Activated CD4-positive, CD25-positive, alpha-beta regulatory T cell (primary cell): ENCODE measurements at places on chromosomes 7 and 10.

DNA sequence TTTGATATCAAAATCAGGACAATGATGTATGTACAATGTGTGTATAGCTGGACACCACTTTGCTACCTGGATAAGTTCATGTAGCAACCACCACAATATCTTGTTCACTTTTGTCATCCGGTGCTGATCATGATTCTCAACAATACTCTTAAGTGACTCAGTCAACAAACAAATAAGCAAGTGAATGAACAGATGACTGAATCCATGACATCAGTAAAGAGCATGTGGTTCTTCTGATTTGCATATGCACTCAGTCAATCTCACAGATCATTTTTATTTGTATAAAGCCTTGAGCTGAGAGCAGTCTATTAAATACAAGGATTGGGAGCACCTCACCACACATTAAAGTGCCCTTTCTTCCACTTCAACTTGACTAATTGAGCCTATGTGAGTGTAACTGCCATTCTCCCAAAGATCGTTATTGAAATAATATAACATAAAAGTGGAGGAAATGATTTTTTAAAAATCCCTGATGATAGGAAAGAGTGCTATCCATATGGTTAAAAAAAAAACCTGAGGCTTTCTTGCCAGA lies 69.5 kb downstream of the NPSR1 start:
- no peak for DNase-seq

DNA sequence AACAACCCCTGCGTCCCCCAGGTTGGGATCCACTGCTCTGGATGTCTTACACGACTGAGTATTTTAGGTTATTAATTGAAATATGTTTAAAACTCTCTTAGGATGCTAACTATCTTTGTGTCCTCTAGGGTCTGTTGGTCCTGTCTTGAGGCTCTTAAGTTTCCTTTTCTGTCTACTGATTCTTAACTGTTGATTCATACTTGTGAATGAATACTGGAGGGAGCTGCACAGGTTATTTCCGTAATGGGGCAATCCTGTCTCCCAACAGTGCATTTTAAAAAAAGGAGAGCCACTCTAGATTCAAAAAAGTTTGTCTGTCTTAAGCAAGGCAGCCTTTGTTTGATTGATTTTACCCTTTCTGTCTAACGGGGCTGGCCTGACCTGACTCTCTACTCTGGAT lies 237.6 kb upstream of the POM121L12 start:
- no peak for DNase-seq

DNA sequence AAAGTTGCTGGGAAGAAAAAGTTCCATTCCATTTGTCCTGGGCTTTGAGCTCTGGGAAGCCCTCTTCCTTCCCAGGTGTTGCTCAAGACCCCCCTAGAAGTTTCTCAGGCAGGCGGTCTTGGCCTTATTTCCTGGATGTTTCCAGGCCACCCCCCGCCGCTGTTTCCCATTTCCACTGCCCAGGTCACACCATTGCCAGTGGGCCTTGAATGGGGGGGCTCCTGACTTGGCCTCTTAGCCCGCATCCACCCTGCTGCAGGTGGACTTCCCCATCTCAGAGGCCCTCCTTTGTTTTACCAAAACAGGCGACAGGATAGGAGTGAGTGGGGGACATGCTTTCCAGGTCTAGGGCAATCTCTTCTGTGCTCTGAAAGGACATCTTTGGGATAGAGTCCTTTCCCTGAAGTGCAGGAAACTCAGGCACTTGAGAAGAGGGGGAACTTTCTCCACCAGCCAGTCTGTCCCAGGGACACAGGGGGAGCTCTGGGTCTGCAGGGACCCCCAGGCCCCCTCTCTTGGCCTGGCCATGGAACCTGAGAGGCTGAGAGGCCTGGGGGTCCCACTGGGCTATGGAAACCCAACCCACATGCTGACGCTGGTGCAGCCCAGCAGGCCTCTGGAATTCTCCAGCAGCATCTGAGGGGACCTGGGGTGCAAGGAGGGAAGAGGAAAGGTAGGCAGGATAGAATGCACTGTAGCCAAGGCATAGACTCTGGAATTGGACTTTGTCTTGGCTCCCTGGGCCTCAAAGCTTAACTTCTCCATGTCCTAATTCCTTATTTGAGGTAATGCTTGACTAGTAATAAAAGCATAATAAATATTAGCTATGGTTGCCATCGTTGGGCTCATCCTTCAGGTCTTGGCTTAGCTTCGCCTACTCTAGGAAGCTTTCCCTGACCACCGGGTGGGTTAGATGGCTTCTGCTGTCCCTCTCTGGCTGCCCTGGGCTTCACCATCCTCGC lies 17.6 kb downstream of the NEURL1 start:
- DNase-seq: no peak

- DNase-seq: no peak
Measured at GRCh38 chr10:79367426-79368189, 20.3 kb downstream of the PPIF start.

GRCh38 chr10:124742413-124743190 lies 1.6 kb downstream of the FAM53B start:
- DNase-seq: no peak

GRCh38 chr7:55157764-55158105 lies 138.9 kb downstream of the EGFR start:
- no peak for DNase-seq

DNA sequence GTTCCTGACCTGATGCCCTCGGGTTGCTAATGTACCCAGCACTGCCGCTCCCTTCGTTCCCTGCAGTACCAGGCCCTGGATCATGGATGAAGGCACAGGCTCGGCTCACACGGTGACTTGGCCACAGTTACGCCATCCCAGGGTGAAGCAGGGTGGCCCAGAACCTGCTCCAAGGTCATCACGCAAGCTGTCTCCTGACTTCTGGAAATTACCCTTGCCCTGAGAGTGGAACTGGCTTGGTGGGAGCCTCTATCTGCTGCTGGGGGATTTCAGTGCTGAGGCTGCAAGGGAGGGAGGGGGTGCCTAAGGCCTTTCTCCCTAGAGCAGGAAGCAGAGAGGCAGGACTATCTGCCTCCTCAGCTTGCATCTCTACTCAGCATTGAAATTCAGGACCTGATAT lies 36.6 kb downstream of the FIGNL1 start:
- no peak for DNase-seq

- no peak for DNase-seq
Measured at GRCh38 chr7:42175834-42176723, 60.9 kb downstream of the GLI3 start.

GRCh38 chr10:35387768-35388167 lies 51.5 kb downstream of the CCNY start:
- no peak for DNase-seq

GRCh38 chr10:33237736-33238624 lies 96.5 kb downstream of the NRP1 start:
- no peak for DNase-seq

DNA sequence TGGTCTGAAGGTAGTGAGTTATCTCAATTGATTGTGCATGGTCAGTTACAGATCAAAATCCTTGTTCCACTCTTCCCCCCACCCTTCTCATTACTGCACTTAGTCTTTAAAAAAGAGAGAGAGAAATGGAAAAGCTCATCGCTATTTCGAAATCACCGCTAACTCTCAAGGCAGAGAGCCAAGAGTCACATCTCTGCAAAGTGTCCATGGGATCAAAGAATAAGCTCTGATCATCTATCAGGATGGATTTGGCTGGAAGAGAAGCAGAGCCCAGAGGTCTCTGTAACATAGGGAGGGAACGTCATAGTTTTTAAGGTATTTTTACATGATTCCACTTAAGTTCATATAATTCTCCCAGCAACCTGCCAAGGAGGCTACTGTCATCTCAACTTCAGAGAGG lies 30.0 kb upstream of the MYH16 start:
- no peak for DNase-seq

GRCh38 chr7:31487476-31487875 lies 26.4 kb upstream of the ITPRID1 start:
- no peak for DNase-seq

GRCh38 chr7:17298840-17299482 lies 509 bp downstream of the AHR start:
- DNase-seq: peak; percentile 41

DNA sequence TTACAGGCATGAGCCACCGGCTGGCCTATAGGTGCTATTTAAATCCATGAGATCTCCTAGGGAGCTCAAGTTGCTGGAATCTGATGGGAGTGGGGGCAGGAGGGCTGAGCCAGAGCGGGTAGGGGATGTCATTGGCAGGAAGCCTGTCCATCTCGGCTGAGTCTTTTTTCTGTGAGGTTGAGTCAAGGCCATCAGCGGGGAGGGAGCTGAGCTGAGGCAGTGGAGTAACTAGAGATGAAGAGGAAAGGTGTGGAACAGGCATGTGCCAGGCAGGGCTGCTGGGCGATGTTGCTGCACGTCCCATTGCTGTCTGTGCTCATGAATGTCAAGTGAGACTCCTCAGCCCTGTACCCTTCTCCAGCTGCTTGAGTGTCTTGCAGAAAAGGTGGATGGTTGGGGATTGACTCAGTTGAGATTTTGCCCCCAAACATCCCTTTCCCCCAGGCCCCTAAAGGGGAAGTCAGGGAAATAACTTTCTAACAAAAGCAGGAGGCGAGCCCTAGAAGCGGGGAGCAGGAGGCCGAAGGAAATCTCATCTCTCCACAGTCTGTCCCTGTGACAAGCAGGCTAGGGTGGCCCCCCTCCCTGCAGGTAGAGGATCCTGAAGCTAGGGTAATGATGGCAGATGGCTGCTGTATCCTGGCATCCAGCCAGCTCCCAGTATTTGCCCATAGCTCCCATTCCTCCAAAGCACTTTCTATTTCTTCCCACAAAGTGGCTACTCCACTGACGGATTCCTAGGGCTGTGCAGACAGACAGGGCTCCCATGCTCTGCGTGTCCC lies 5.4 kb downstream of the ATP6V1F start:
- no peak for DNase-seq

DNA sequence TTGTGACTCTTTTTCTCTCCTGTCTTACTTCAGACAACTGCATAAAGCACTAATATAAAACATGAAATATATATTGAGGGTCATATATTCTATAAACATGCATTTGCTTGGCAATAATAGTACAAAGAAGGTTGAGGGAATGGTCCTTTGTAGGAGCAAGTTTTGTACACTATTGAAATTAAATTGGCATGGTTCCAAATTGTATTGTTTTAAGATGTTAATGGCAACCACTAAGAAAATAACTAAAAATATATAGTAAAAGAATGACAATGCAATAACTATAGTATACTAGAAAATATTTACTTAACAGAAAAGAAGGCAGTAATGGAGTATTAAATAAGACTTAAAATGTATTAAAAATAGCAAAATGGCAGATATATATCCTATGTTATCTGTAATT lies 33.7 kb upstream of the KAT6B start:
- no peak for DNase-seq

DNA sequence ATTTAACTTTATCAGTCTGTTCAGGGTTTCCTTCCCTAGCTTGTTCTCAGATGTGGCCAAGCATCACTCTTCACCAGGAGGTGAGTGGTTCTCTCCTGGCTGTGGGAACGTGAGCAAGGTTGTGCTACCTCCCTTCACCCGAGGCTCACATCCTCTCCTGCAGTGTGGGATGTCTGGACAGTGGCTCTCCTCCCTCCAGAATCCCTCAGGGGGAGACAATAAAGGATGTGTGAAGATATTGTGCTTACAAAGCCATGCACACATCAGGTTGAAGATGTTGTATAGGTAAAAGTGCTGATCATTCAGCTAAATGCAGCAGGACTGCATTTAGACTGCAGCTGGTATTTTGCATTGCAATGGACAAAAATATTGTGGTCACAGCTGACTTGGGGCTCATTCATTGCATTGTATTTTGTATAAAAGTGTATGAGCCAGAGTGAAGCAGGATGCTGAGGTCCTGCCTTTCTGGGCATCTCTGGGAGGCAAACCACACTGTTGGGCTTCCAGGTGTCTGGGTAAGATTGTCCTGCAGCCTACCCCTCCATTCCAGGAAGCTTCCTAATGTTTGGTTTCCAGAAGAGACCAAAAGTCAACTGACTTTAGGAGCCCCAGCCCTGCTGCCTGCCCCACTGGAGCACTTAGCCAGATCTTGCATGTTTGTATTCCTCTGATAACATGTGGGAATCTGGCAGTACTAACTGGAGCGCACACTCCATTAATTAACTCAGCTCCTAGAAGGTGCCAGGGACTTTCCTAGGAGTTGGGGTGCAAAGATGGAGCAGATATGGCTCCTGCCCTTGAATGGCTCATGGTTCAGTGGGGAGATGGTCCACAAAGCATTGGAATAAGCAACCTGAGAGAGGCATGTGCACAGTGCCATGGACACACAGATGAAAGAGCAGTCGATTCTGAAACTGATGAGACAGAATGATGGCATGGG lies 292.5 kb upstream of the ZNF32 start:
- DNase-seq: no peak

- DNase-seq: no peak
Measured at GRCh38 chr10:97277551-97277950, 14.9 kb downstream of the ARHGAP19 start.

DNA sequence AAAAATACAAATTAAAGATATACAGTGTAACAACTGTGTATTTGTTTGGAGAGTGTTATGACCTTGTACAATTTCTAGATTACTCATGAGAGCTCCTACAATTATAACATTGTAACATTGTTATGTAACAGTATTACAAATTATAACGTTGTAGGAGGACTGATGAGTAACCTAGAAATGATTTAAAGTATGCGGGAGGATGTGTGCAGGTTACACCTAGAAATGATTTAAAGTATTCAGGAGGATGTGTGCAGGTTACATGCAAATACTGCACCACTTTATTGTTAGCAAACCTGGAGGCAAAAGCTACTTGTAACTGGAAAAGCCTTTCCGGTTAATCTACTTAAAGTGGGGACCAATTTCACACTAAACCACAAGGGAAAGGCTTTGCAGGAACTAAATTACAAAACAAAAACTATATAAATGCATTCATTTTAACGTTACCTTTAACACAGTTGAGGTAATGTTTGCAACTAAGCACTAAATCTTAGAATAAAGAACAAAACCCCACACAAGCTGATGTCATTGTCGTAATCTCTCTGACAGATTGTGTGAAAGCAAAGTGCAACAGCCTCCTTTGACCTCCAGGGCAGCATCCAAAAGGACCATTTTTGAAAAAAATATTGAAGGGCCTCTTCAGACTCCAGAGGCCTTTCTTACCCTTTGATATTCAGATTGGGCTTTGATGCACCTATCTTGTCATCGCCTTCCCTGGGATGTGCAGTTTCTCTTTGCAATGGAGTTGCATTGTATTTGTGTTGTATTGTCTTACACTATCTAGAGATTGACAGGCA lies 522.1 kb upstream of the FOXK1 start:
- DNase-seq: no peak

DNA sequence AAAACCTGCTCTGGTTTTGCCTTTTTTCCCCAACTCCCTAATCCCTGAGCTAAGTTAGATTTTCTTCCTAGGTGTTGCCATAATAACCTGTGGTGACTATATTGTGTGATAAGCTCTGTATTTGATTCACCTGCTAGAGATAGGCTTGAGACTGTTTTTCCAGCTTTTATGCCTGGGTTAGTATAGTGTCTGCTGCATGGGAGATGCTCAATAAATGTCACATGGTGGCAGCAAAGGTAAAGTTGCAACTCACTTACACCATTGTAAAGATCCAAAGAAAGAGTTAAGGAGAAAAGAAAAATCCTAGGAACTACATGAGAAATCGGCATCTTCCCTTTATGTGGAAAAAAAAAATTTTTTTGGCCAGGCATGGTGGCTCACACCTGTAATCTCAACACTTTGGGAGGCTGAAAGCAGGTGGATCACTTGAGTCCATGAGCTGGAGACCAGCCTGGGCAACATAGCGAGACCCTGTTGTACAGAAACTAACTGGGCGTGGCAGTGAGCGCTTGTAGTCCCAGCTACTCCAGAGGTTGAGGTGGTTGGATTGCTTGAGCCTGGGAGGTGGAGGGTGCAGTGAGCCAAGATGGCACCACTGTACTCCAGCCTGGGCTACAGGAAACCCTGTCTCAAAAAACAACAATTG lies 3.7 kb downstream of the CCNJ start:
- no peak for DNase-seq
